ENCODE measurements at places on chromosomes 1 and 21.
A peak's percentile ranks its signal among the peaks of the same experiment; 100 is the strongest.

GRCh38 chr1:64966158-64966971 is at the start of gene JAK1:
TSS of gene JAK1 (minus strand) at chr1:64966549. CDS start at chr1:64886264, 80,285 bp downstream.
- DNase-seq, result peak; percentile 96

DNA sequence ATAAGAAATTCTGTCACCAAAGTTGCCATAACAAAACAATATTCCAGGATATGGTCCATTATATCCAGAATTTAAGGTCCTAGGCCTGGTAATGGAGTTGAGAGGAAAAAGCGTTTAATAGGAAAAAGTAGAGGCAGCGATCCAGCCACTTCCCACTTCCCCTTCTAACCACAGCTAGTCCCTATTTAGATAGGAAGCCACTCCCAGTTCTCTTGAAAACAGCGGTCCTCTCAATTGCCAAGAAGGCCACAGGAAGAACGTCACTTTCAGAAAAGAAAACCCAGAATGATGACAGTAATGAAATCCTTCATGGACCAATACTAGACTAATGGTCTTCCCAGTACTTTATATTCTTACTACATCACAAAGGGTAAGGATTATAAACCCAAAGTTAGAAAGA is 38.6 kb downstream of the ABL2 start:
- DNase-seq, result no peak

GRCh38 chr1:151711044-151711800 is 5.4 kb downstream of the CELF3 start:
- DNase-seq, result no peak

GRCh38 chr21:44013380-44014088 is 1.4 kb downstream of the TRAPPC10 start:
- peak; percentile 43 for DNase-seq

Measured in CD4-positive, alpha-beta T cell (primary cell).